Trophoblast cell (in vitro differentiated cells and primary cell): ENCODE measurements at places on chromosomes 3 and 15.

GRCh38 chr3:131907796-131908195, 127.0 kb downstream of the CPNE4 start:
- H3K4me1 ChIP-seq = peaks cover 4% of the 10 kb centered on the region
- no peak for DNase-seq
- H3K36me3 ChIP-seq = no peaks in the 10 kb centered on the region
- no peaks in the 10 kb centered on the region for H3K27me3 ChIP-seq
- no peak overlapping the region for H3K4me3 ChIP-seq

- H3K36me3 ChIP-seq = peaks cover 33% of the 10 kb centered on the region
- H3K27ac ChIP-seq = no peak overlapping the region
- no peaks in the 10 kb centered on the region for H3K27me3 ChIP-seq
- H3K4me3 ChIP-seq = no peak overlapping the region
Measured at GRCh38 chr15:74893627-74894026, 3.8 kb downstream of the MPI start.

- H3K27ac ChIP-seq = no peak overlapping the region
- no peak overlapping the region for H3K4me3 ChIP-seq
- no peaks in the 10 kb centered on the region for H3K36me3 ChIP-seq
- DNase-seq = peak; percentile 28
- no peaks in the 10 kb centered on the region for H3K27me3 ChIP-seq
Measured at GRCh38 chr3:149080699-149081091, 5.6 kb downstream of the HLTF start.

GRCh38 chr15:69181424-69181823, 21.0 kb downstream of the GLCE start:
- H3K36me3 ChIP-seq = no peaks in the 10 kb centered on the region
- H3K4me3 ChIP-seq = no peak overlapping the region
- DNase-seq = no peak
- no peaks in the 10 kb centered on the region for H3K4me1 ChIP-seq
- H3K27ac ChIP-seq = no peak overlapping the region

DNA sequence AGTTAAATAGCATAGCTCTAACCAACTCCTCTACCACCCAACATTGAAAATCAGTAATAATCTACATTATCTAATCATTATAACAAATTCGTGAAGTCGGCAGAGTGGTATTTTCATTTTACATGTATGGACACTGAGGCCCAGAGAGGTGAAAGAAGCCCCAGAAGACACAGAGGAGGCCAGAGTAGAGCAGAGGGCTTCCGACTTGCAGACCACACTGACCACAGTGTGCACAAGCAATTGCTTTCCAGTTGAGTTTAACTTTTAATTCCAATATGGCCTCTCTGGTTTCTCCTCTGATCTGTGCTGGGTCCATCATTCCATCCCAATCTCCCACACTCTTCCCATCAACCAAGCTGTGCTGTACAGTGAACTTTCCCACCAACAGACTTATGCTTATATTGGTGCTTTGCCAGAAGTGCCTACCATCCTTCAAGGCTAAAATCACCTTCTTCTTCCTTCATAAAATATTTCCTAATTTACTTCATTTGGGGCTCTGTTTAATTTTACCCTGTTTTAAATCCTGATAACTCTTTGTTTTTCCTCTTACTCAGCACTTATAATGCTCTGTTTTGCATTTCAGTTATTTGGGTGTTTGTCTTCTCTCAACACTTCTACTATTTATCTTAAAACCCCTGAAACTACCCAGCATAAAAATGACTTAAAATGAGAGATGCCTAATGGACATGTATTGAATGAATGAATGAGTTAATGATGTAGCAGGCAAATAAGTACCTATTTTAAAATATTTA, 81.8 kb upstream of the TNFSF10 start:
- DNase-seq = no peak
- no peak overlapping the region for H3K4me3 ChIP-seq
- H3K4me1 ChIP-seq = no peaks in the 10 kb centered on the region
- no peaks in the 10 kb centered on the region for H3K36me3 ChIP-seq

DNA sequence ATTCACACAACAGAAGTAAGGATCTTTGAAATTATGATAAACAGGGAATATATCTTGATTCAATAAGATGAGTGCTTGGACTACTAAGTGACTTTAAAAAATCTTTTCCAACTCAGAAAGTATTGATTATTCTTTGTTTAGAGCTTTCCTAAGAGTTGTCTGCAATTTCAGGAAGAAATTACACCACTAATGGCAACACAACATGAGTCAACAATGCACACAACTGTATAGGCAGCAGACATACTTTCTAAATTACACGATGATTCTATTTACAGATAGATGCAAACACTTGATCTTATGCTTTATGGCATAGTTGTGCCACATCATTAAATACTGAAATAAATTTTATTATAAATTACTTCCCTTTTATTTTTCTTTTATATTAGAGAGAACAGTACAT, 4.4 kb downstream of the NAA50 start:
- no peaks in the 10 kb centered on the region for H3K36me3 ChIP-seq
- DNase-seq = peak; percentile 9
- no peak overlapping the region for H3K4me3 ChIP-seq
- H3K27me3 ChIP-seq = no peaks in the 10 kb centered on the region
- H3K4me1 ChIP-seq = peaks cover 3% of the 10 kb centered on the region
